ENCODE measurements at places on chromosomes 3 and 15.

- DNase-seq: no peak
These were observed 20.3 kb upstream of the CSPG4 start for GRCh38 chr15:75732809-75733451.

- no peak for DNase-seq
These were observed 384.4 kb downstream of the OCA2 start for GRCh38 chr15:27714675-27715074.

DNA sequence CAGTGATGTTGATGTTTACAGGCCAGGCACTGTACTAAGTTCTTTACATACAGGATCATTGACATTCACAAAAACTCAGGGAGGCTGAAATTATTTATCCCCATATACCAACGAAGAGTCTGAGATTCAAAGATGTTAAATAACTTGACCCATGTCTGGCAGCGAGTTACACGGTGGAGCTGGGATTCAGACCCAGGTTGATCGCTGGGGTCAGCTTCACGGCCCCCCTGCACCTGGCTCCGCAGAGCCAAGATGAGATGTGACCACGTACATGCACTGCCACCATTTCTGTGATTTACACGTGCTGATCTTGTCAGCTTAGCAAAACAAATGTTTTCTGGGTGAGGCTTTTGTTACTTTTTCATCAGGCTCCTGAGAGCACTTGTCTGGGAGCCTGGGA is 109.8 kb downstream of the EEFSEC start:
- no peak for DNase-seq

DNA sequence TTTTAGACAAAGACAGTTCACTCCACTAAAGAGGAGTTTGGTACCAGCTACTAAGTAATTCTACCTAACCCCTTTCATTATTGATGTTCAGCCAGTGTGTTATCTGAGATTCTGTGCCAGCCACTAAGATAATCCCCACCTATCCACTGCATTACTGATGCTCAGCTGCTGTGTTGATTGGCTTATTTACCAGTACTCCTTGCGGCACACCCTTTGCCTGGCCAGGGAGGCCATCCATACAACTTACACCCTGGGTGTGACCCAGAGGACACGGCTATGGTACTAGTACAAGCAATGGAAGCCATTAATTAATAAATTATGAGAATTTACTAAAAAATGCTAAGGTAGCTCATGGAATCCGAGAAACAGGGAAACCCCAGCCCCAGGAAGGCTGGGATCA is 290.7 kb upstream of the CTNNB1 start:
- no peak for DNase-seq

- no peak for DNase-seq
These were observed 396.2 kb upstream of the NAALADL2 start for GRCh38 chr3:174462916-174463315.

DNA sequence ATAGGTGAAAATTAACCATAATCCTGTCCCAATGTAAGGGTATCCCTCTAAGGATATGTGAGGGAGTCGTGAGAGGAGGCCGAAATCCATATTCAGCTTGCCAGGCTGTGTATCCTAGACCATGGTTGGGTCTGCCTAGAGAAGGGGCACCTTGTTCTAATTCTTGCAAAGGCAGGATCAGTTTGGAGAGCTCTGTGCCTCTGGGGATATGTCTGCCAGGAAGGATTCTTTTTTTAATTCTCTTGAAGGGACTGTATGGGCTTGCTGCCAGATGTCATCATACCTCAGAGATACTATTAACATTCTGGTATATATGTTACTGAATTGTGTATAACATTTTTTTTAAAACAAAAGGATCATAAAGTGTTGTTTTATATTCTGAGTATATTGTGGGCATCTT is 2.4 kb downstream of the ATP1B3 start:
- DNase-seq: no peak

DNA sequence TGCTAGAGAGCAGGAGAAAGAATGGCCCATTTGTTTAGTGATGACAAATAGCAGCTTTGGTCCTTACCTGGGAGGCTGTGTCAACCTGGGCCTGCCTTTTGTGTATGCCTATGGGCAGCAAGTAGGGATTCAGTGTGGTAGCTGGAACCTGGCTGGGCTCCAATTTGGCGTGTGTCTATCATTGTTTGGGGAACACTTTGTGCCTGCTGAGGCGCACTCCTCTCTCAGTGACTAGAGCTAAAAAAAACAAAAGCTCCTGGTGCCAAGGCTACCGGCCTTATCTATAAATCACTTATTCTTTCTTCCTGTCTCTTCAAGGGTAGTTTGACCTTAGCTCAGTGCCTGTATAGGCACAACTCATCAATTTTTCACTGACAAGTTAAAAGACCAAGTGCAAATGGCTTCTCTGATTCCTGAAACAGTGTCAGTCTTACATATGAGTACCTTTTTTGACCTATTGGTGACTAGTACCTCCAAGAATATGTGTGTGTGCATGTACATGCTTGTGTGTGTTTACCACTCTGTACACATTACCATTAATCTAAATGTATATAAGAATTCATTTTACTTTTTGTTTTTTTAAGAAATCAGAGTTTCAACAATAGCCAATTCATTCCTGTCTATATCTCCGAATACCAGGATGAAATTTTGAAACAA is 54.6 kb downstream of the GMNC start:
- no peak for DNase-seq

GRCh38 chr3:138196023-138196422 is 8.9 kb downstream of the ARMC8 start:
- no peak for DNase-seq

- DNase-seq: no peak
These were observed 44.4 kb downstream of the ITGA11 start for GRCh38 chr15:68387381-68388143.

- DNase-seq: no peak
These were observed 363 bp downstream of the GTF2E1 start for GRCh38 chr3:120742849-120743365.

- no peak for DNase-seq
These were observed 64.2 kb downstream of the TNIK start for GRCh38 chr3:171396048-171396447.

Measured in epithelial cell of proximal tubule (primary cell).